Fibroblast of lung (primary cell): ENCODE measurements at places on chromosomes 12 and 14. TPM values are rescaled to one million over a fixed set of nuclear protein-coding genes. Genes with fewer than 3 reads are reported as not detected.

The PPM1H gene
- total RNA-seq, result 0.51 and 3.1 TPM in 2 replicates

The ASB2 gene
- total RNA-seq, result 0.51 and 0.99 TPM in 2 replicates

The MYH6 gene
- not detected in 2 replicates for total RNA-seq

The GPR68 gene
- 0.26 and 0.66 TPM in 2 replicates for total RNA-seq

The SLC38A2 gene
- total RNA-seq, result 883 and 1,357 TPM in 2 replicates

The CRACR2A gene
- 3.3 and 5.8 TPM in 2 replicates for total RNA-seq
